ENCODE measurements at places on chromosomes 12 and 14.

GRCh38 chr12:65279369-65280112 is 1.1 kb downstream of the MSRB3 start:
- DNase-seq = no peak

- DNase-seq = no peak
These were observed 55.4 kb downstream of the GRIP1 start for GRCh38 chr12:66623455-66623854.

- no peak for DNase-seq
These were observed 21.0 kb downstream of the KTN1 start for GRCh38 chr14:55600784-55601561.

GRCh38 chr14:95577870-95578269 is 43.0 kb downstream of the GLRX5 start:
- no peak for DNase-seq

DNA sequence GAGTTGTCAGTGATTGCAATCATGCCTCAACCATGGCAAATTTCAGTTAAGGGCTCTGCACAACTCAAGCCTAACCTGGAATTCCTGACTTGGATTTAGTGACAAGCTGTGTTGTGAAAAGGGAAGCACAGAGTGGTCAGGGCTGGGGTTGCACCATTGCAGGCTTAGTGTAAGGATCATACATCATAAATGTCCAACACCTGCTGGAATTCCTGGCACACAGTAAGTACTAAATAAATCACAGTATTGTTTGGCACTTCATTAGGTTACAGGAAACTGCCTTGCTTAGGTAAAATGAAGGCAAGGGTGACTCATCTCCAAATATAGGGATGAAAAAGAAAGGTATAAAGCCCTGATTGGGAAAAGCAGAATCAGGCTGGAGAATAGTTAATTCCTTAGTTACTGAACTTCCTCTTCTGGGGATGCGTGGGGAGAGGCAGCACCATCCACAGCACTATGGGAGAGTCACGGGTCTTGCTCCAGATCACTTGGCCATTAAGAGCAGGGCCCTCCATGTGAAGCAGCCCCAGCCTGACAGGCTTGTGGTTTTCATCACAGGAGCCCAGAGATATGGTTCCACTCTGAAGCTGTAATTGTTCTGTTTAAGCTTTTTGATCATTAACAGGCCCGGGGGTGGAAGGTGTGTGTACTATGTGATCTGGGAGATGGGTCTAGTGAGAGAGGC is 39.7 kb downstream of the SLC8A3 start:
- no peak for DNase-seq

DNA sequence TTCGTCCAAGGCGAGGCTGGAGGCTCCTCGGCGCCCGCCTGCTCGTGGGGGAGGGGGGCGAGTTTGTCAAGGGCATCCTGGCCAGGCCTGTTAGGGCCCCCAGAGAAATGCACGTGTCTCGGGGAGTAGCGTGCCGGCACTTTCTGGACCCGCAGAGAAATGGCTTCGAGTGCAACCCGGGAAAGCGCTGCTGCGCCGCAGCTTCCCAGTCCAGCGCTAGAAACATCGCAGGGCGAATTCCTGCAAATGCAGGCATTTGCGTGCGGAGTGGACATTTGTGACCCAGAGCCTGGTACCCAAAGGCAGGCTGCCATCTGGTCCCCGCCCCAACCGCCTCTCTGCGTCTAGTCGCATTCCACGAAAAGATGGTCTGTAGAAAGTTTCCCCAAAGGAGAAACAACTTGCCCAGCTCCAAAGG is 756 bp downstream of the LGR5 start:
- DNase-seq = no peak
